ENCODE measurements at places on chromosomes 6 and 20.

- peak; percentile 66 for DNase-seq
Observed at GRCh38 chr6:41545703-41546474, at the start of gene FOXP4. Gene FOXP4, plus strand, starts transcription at chr6:41546381. Its CDS starts 19,380 bp downstream, at chr6:41565761.

DNA sequence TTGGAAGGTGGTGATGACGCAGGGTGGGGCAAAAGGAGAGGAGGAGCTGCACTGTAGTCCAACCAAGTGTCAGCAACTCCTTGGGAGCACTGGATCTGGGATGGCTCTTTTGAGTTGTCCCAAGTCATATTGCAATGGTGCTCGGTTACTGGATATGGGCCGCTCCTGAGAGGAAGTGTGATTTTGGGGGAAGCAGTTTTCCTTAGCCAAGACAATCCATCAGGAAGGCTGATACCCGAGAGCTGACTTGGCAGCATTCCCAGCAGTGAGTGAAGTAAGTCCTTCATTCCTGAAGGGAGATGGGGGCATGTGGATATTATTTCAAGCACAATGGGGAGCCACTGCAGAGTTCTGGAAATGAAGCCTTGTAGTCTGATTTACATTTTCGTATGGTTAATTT is 354.1 kb downstream of the RFPL4B start:
- no peak for DNase-seq

DNA sequence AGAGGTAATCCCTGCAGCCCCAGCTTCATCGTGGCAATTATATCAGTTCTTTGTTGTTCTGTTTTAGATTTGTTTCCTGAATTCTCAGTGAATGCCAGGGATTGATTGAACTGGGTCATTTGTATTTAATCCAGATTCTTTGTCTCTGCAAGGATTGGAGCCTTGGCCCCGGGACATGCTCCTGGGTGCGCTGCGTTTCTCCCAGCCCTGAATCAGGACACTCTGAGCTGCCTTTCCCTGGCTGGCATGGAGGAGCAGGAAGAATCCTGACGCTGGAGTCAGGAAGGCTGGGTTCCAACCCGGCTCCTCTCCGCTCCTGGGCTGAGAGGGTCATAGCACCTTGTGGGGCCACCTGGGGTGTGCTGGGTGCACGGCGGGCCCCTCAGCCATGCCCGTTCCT is 545.6 kb downstream of the QKI start:
- no peak for DNase-seq

DNA sequence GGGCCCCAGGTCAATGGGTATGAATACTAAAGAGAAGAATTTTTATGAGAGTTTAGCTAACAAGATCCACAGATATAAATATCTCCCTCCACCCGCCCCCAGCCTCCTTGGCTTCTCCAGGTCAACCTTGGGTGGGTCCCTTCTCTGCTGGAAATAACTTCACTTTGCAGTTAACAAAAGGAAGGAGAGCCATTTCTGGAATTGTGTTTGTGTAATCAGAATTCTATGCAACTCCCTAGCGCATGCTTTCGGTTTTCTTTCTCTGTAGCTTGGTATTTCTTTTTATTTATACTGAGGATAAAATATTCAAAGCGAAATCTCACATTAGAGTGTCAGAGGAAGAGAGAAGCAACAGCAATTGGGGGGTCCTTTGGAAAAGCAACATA is 27.1 kb downstream of the RIPOR2 start:
- no peak for DNase-seq

DNA sequence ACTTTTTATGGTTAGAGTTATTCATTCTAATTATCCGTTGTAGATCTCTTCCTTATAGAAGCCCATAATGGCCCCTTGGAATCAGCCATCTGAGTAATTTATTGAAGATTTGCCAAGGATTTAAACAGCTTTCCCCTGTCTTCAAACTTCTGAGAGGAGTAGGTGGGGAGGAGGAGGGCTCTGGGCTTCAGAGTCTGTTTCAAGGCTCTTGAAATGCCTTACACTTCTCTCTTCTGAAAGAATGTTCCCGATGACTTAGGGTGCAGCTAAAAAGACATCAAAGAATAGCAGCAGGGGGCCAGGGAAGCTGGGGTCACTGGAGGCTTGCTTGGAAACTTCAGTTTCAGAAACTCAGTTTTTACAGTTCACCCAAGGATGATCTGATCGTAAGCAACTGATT is 165.3 kb downstream of the ZDHHC14 start:
- no peak for DNase-seq

DNA sequence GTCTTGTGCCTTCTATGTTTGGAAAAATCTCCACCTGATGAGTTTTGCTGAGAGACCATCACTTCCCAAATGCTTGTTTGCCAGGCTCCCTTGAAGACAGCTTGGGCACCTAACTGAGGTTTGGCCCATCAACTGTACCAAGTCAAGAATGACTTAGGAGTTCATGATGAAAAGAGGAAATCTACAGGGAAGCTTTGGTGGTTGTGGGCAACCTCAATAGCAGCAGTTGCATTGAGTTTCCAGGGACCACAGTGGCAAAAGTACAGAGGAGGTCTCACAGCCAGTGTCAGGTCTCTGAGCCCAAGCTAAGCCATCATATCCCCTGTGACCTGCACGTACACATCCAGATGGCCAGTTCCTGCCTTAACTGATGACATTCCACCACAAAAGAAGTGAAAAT is 49.7 kb upstream of the PHACTR1 start:
- DNase-seq: no peak

DNA sequence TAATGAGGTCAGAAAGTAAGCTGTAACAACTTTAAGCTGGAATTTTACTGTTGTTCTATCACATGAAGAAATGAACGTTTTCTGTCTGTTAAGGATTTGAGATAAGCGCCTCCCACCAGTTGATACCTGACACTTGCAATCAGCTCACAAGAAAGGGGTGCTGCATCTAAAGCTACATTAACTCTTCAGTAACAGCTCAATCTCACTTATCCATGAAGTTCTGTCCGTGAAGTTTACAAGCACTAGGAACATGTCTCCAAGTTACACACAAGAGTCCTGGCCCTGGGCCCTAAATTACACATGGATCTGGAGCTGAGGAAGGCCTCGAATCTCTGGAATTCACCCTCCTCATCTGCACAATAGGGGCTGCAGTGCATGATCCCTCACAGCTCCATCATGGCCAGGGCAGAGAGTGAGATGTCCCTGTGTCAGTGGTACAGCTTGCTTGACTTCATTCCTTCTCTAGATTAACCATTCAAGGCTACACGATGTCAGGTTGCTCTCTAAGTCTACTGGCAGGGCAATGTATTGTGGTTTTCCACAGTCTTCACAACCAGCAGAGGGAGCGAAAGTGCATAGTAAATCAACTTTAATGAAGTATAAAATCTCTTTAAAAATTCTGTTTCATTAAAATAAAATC is 182.4 kb upstream of the MCHR2 start:
- no peak for DNase-seq

DNA sequence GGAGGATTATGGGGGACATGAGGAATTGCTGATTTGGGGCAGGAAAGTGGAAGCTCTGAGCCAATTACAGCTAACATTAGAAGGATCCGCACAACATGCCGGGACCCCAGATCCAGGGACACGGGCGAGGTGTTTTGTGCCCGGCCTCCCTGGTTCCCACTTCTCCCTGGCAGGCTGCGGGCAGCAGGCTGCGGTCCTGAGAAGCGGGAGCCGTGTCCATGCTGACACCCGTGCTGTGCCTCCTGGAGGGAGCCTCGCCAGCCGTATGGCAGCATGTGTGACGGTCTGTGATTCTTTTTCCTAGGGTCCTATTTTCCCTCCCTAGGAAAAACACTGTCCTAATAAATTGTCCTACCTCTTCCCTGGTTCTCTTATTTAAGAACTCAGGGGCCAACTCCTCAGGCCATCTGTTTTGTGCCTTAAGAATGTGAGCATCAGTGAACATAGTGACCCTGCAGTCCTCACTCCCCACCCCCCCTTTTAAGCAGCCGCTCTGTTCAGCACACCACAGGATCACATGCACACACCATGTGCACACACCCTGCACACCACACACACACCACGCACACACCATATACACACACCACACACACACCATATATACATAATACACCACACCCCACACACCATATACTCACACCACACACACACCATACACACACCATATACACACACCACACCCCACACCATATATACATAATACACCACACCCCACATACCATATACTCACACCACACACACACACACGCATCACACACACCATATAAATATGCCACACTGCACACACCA is 49.9 kb downstream of the DACT2 start:
- DNase-seq: no peak

- DNase-seq: no peak
Observed at GRCh38 chr6:170052991-170053821, 237.7 kb downstream of the DLL1 start.

DNA sequence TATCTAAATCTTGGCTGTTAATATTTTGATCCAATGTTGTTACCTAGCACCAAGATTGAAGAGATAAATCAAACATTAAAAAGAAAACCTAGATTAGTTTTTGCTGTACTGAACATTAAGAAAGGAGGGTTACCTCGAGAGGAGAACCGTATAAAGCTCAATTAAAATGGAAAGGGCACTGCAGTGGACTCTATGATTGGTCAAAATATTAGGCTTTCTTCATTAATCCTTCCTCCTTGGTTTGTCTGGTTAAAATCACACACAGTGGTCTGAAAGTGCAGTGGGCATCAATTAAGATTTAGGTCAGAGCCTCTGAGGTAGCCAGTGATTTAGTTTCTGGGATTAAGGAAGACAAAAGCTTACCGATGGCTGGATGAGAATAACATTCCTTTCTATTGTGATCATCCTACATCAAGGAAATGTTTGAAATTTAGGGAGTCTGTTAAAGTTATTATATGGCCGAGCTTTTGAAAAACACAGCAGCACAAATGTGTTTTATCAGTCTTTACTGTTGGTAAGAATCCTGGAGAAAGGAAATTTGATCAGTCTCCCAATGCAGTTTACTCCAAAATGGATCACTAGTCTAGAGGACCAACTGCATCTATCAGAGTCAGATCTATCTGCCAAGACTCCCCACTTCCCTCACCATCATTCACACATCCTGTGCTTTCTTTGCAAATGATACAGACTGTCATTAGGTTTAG is 134.6 kb upstream of the NEDD9 start:
- DNase-seq: no peak

DNA sequence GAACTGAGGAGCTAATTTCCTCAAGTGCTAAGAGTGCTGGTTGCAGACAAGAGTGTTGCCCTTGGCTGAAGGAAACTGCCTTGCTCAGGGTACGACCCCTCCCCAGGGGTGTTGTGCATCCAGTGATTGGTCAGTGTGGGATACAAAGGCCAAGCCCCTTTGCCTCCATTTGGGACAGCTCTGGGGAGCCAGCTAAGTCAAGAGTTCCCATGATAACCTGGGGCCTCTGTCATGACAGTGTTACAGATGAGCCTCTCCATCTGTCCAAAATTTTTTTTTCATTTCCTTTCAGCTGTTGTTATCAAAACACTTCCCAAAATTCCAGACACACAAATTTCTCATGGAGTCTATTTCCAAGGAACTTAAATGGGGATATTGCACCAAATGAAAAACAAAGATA is 93.3 kb downstream of the HS3ST5 start:
- DNase-seq: no peak

DNA sequence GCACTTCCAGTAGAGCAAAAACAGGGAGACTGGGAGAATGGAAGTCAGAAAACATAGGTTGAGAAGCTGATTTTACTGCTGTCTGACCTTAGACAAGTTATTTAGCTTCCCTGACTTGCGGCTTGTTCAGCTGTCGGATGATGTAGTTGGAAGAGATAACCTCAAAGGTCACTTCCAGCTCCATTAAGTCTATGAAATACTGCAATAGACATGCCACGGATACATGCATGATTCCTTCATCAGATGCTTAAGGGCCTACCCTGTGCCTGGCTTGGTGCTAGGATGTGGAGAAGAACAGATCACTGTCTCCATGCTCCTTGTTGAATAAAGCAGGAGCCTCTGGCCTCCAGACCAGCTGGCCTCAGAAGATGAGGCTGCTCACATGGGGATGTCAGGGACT is 43.7 kb downstream of the FYN start:
- DNase-seq: no peak

GRCh38 chr20:43955062-43955749 is 40.6 kb downstream of the TOX2 start:
- peak; percentile 22 for DNase-seq

GRCh38 chr6:106724848-106725247 is 95.5 kb downstream of the QRSL1 start:
- DNase-seq: no peak

- DNase-seq: no peak
Observed at GRCh38 chr6:91713911-91714310, 1127.0 kb upstream of the MAP3K7 start.

- no peak for DNase-seq
Observed at GRCh38 chr6:140011537-140011936, 637.1 kb upstream of the CITED2 start.

GRCh38 chr6:151142676-151143075 is 97.1 kb upstream of the AKAP12 start:
- DNase-seq: no peak

DNA sequence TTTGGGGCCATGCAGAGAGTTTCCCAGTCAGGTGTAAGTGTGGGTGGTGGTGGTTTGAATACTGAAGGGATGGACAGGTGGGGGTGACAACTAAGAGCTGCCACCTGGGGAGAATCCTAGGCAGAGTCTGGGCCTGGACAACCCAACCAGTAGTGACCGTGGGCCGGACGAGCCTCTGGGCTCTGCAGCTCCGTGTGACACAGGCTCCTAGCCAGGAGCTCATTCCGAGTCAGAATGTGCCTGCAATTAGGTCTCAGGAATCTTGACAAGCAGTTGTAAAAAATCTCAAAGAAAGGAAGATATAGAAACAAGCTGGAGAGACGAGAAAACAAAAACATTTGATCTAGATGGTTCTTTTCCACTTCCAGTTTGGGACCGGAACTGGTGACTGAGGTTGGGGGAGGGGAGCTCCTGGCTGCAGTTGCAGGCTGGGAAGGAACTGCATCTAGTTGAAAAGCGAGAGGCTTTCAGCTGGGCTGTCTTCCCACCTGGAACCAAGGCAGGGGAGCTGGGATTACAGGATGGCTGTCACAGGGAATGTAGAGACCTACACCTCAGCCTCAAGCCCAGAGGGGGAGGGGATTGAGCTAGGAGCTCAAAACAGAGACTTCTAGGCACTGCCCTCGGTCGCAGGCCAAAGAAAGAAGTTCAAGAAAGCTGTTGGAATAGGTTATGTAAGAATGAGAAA is 156.9 kb downstream of the PAX1 start:
- no peak for DNase-seq

DNA sequence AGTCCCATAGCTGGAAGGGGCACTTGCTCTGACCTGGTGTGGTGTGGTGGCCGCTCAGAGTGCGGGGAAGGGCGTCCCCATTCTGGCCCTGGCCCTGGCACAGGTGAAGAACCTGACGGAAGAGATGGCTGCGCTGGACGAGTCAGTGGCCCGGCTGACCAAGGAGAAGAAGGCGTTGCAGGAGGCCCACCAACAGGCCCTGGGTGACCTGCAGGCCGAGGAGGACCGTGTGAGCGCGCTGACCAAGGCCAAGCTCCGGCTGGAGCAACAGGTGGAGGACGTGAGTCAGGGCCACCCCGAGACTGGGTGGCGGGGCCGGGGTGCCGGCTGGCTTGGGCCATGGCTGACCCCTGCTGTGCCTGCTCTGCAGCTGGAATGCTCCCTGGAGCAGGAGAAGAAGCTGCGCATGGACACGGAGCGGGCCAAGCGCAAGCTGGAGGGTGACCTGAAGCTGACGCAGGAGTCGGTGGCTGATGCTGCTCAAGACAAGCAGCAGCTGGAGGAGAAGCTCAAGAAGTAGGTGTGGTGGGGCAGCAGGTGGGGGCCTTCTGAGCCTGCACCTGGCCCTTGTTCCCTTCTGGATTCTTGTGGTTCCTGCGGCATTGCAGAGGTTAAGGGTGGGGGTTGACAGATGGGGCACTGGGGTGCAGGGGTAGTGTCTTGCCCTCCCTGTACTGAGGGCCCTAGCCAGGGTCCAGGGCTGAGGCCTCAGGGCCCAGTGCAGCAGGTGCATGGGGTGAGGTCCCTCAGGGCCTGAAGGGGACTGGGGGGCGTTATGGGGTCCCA is 40.8 kb downstream of the MYH7B start:
- no peak for DNase-seq
